Stimulated activated CD8-positive, alpha-beta memory T cell treated with anti-CD3 and anti-CD28 coated beads, Interleukin-15, amount 100 ng/mL, for 4 hours (primary cell): ENCODE measurements at places on chromosomes 12 and 14.

DNA sequence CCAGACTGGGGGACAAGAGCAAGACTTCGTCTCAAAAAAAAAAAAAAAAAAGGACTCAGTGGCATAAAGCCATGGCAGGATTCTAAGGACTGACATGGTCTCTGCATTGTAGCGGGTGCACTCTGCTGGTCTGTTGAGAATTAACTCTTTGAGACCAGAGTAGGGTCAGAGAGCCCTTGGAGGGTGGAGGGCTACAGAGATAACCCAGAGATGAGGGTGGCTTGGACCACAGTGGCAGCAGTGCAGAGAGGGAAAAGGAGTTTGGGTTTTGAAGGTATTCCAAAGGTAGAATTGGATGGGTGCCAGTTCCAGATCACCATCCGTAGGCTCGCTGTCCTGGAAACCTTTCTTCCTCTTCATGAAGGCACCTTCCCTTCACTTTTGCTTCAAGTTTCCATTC lies 14.3 kb upstream of the DYNC1H1 start:
- DNase-seq, result no peak

DNA sequence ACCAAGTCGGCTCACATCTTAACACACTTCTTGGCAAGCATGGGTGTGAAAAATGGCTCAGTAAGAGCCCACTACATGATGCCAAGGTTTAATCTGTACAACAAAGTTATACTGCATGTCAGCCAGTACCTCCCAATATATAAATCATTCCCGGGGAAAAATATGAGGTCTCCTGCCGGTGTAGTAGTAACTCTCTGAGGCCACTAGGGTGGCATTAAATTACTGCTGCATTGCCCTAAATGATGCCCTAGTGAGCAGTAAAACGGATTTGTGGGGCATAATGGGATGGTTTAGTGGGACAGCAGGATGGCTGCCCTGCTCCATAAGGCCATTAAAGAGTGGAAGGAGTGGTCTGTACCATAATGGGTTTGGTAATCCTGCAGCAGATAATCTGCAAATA lies 267.7 kb downstream of the MED13L start:
- no peak for DNase-seq

- no peak for DNase-seq
Observed at GRCh38 chr12:85329913-85330312, 49.9 kb downstream of the ALX1 start.

- DNase-seq, result no peak
Observed at GRCh38 chr12:43893670-43894069, 57.8 kb downstream of the TMEM117 start.

- no peak for DNase-seq
Observed at GRCh38 chr12:101108130-101108529, 101.9 kb downstream of the SLC5A8 start.

- DNase-seq, result no peak
Observed at GRCh38 chr12:42237853-42238239, 202 bp downstream of the YAF2 start.

DNA sequence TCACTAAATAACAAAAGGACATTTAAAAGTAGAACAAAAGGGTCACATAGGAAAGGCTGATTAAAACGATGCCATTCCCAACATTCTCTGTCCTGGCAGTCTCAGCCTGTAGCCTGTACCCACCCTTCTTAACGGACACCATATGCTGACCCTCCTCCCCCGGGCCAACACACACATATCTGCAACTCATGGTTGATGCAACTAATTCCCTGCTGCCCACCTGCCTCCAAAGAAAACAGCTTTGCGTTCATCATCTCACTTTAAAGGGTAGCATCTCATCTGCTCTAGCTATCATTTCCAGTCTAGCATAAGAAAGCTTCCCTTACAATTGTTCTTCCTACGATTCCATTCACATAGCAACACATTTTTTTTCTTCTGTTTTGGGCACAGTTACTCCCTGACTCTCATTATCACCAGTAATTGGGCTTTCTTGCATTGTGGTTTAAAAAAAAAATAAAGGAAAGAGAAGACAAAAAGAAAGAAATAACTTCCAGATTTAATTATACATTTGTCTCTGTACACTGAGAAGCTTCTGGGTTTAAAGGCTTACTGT lies 92.9 kb downstream of the KCNC2 start:
- DNase-seq, result no peak

GRCh38 chr14:76867516-76868453 lies 41.6 kb downstream of the LRRC74A start:
- no peak for DNase-seq

GRCh38 chr12:50515587-50515986 lies 10.8 kb downstream of the DIP2B start:
- no peak for DNase-seq

GRCh38 chr12:15558915-15559528 lies 230.2 kb downstream of the EPS8 start:
- DNase-seq, result no peak

DNA sequence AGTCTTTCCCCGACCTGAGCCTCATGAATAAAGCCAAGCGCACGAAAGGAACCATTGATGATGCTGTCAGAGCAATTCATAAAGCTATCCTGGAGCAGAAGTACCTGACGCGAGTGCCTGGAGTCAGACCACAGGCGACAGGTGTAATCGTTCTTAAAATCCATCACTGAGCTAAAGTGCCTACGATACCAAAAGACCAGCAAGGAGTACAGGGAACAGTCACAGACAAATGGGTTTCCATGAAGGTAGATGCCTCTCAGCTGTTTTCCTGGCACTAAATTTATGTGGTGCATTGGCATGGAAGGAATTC lies 1.4 kb upstream of the PCED1B start:
- no peak for DNase-seq

DNA sequence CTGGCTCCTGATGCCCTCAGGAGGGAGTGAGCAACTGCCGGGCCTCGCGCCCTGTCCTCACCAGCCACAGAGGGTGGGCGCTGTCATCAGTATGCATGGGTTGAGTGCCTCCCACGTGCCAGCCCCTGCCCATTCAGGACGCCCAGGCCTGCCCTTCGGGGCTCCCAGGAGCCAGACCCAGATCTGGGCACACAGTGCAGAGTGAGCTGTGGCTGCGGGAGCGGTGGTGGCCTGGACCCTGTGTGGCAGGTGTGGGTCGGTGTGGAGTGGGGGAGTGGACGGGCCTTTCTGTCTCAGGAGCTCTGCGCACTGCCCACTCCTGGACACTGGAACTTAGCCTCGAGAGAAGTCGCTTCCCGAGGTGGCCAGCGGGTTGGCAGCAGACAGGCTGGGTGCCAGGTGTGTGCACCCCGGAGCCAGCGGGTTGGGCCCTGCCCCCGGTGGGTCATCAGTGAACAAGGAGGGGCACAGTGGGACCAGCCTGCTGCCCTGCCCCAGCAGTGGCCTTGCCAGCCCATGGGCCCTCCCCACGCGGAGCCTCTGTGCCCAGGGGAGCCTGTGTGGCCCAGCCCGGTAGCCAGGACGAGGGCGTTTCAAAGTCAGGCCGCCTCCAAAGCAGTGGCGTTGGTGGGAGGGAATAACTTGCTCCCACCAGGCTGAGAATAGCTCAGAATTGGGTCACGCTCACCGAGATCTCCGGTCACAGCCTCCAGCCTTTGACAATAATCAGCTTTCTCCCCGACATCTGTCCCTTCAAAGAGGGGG lies 9.5 kb downstream of the TRMT61A start:
- no peak for DNase-seq

DNA sequence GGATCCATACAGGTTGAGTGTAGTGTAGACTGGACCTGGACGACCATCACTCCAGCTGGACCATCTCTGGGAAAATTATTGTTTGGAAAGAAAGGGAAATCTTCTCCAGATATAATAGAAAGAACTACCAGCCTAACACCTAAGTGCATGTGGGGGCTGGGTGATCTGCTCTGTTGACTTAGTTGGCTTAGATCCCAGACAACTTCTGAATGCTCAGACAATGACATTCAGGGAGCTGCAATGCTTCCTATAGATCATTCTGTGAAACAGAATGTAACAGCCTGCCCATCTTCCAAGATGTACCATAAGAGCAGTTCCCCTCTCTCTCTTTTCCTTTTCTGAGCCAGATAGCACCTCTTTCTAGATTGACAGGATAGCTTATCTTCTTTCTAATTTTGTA lies 572.8 kb upstream of the STXBP6 start:
- DNase-seq, result no peak

GRCh38 chr14:32286602-32287001 lies 42.5 kb upstream of the AKAP6 start:
- no peak for DNase-seq

GRCh38 chr12:12891080-12891880 lies at the start of gene GPRC5A:
GPRC5A (plus strand) TSS chr12:12891562; CDS start chr12:12908250, 16,688 bp downstream.
- DNase-seq, result no peak

DNA sequence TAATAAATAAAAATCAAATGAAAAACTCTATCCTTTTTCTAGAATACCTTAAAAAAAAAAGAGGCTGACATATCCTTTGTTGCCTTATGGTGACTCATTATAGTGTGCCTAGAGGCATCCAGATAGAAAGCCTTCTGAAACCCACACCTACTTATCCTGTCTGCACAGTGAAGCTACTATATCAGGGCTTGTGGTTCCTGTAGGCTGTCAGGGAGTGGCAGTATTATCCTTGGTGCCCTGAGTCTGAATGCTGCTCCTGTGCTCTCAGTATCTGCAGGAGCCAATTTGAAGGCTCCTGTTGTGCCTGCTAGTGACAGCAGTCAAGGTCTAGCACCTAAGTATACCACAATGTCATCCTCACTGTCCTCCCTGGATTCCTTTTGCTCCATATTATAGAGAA lies 168.4 kb upstream of the AVPR1A start:
- no peak for DNase-seq

GRCh38 chr14:68785534-68786490 lies 7.1 kb downstream of the ZFP36L1 start:
- DNase-seq, result no peak

- DNase-seq, result peak; percentile 30
Observed at GRCh38 chr14:20460458-20461224, 593 bp downstream of the PIP4P1 start.
